ENCODE measurements at places on chromosomes 3 and 15.

- peak; percentile 86 for DNase-seq
Observed at GRCh38 chr15:78046796-78047341, 30.6 kb downstream of the TBC1D2B start.

GRCh38 chr3:133964547-133964946 is 65.2 kb downstream of the SLCO2A1 start:
- no peak for DNase-seq

DNA sequence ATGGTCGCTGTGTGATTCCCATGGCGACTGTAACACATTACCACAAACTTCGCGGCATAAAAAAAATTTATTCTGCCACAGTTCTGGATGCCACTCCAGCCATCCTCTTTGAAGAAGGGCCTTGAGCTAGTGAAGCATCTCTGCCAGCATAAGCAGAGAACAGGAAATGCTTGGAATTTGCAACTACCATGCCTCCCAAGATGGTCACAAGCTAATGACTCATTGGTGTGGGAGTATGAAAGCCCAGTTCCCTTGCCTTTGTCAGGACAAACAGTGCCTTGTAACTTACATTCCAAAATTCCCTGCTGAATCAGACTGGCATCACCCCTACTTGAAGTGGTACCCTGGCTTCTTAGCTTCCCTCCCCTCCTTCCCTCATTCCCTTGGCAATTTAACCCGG is 129.7 kb downstream of the PROS1 start:
- DNase-seq: no peak

DNA sequence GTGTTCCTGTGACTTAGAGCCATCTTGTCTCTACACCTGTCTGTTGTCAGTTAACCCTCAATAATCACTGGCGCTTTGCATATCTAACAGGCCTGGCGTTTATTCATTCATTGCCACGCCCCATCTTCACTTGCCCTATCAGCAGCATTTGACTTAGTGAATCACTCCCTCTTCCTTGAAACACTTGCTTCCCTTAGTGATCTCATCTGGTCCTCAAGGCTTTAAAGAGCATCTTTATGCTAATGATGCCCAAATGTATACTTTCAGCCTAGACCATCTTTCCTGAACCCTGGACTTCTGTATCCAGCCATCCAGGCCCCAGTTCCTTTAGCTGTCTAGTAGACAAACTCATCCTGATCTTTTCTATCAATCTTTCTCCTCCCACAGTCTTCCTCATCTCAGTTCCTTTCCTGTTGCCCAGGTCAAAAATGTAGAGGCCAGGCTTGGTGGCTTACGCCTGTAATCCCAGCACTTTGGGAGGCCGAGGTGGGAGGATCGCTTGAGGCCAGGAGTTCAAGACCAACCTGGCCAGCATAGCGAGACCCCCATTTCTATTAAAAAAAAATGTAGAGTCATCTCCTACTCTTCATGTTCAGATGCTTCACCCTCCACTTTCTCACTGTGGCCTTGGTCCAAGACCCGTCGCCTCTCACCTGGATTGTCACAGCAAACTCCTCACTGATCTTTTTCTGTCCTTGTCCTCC is 1.4 kb upstream of the IGDCC4 start:
- no peak for DNase-seq

- DNase-seq: no peak
Observed at GRCh38 chr15:90151989-90152645, 49.0 kb upstream of the SEMA4B start.

DNA sequence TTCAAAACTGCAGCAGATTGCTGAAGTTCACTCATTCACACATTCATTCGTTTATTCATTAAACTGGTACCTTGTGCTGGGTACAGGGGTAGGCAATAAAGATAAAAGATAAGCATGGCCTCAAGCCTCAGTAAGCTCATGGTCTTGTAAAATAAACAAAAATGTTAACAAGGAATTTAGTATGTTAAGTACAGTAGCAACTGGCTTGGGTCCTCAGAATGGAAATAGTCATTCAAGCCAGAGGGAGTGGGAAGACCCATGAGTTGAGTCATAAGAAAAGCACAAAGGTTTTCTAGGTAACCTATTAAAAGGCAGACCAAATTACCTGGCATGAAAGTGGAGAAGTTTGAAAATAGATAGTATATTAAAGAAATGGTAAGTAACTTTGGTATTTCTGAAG is 163.3 kb downstream of the CDIN1 start:
- no peak for DNase-seq

- DNase-seq: no peak
Observed at GRCh38 chr3:55486857-55487380, at the start of gene WNT5A. Gene WNT5A, minus strand, starts transcription at chr3:55487306. Its CDS starts 321 bp downstream, at chr3:55486985.

- no peak for DNase-seq
Observed at GRCh38 chr3:148694116-148694515, 3.6 kb upstream of the AGTR1 start.

DNA sequence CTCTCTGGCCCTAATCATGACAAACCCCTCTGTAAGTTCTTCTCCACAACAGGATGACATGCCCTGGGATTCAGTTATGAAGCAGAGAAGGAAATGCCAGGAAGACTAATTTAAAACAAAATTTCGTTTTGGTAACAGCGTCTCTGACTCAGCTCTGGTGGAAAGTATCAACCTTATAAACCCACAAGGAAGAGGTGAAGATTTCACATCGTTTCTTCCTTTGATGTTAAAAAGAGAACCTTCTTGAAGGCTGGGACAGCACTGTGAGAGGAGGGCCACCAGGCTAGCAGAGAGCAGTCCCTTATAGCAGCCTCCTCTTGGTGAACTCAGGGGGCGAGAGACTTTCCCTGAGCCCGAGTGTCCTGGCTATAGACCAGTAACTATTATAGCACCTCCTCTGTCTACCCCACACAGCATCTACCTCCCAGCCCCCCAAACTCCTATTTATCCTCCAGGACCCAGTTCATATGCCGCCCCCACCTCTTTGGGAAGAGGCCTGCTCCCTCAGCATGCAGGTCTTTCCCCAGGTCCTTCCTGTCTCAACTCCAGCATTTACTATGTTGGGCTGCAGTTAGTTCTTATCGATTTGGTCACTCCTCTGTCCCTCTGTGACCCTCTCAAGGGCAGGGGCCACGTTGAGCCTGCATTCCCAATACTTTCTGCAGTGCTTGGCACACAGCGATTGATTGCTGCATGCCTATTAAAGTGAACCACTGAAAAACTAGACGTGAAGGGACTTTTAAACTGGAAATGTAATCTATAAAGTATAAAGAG is 321.5 kb upstream of the ICE2 start:
- DNase-seq: peak; percentile 64

- DNase-seq: peak; percentile 4
Observed at GRCh38 chr3:5160940-5161858, 26.3 kb upstream of the EDEM1 start.

GRCh38 chr3:11692532-11692813 is 48.8 kb upstream of the VGLL4 start:
- no peak for DNase-seq

GRCh38 chr3:34396288-34396687 is 597.9 kb downstream of the PDCD6IP start:
- DNase-seq: no peak

- DNase-seq: no peak
Observed at GRCh38 chr3:180923561-180923960, 11.1 kb downstream of the FXR1 start.

DNA sequence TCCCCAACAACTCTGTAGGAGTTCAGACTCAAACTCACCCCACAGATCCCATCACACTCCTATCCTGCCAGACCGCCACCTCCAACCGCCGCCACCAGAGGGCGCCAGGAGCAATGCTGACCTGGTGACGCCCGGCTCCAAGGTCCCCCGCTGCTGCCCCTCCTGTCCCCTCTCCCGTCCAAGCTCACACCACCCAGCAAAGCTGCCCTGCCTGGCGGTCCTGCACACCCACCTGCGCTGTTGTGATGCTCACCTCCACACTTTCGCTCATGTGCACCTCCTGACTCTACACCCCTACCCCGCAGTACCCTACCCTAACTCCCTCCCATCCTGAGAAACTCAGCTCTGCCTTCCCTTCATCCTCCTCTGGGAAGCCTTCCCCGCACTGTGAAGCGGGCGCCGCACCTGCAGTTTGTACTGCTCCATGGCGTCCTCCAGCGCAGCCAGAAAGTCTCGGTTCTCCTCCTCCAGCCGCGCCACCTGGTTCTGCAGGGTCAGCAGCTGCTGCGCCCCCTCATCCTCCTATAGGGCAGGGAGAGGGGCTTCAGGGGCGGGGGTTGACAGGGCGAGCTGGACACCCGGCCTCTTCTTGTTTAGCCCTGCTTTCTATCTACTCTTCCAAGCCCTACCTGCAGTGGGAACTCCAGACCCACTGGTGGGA is 7.9 kb downstream of the KIF7 start:
- DNase-seq: peak; percentile 61

DNA sequence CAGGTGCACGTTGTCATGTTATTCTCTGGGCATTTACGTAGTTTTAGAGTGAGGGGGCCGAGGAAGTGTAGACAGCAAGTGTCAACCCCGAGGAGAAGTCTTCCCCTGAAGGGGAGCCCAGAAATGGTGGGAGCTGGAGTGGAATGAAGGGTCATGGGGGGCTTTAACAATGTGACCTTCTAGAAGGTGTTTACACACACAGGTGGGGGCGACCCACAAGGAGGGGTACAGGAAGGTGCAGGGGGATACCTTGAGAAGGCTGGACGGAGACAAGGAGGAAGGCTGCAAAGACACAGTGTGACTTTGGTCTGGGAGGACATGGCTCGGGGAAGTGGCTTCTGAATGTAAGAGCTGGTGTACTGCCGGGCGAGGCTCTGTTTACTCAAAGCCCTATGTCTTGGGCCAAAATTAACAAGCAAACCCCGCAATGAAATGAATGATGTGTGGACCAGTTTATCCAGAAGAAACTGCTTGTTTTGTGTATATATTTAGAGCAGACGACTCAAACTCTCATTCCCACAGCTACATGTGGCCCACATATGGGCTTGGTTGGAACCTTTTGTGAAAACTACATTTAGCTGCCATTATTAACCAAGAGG is 18.7 kb downstream of the TRPM1 start:
- DNase-seq: no peak

GRCh38 chr3:187276397-187277128 is 15.0 kb downstream of the MASP1 start:
- no peak for DNase-seq

GRCh38 chr3:24185738-24186384 is 240.8 kb downstream of the NR1D2 start:
- DNase-seq: peak; percentile 39

GRCh38 chr3:106323586-106323985 is 454.8 kb upstream of the CBLB start:
- no peak for DNase-seq

DNA sequence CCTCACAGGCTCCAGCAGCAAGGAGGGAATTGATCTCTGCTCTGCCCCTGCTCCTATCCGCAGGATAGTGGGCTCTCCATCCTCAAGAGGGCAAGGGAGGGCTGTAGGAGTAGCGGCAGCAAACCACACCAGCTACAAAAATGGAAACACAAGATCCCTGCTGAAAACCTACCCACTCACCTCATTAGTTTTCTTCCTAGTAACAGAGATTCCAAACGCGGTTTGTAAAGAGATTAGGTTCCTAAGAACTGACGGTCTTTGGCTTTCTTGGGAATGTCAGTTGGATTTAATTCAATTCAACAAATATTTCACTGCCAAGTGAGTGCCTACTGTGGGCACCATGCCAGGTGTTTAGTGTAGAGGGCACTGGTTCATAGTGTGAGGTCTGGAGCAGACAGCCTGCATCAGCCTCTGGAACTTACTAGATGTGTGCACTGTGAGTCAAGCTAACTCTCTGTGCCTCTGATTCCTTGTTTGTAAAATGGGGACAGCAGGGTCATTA is 84.7 kb downstream of the MRPL46 start:
- no peak for DNase-seq

DNA sequence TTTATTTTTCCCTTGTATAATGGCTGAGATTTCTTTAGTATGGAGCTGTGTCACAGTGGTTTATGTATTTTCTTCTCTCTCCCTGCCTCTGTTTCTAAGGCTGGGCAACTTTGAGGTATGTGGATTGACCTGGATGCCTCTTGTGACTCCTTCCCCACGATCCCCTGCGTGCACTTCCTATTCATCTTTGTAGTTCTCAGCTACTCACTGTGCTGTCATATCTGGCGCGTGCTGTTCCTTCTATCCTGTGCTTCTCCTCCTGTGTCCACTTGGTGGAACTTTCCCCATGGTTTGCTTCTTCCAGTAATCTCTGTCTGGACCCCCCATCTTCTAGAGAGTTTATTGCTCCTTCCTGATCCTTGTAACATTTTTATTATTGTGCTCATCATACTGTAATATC is 97.3 kb downstream of the AKAP13 start:
- DNase-seq: no peak

DNA sequence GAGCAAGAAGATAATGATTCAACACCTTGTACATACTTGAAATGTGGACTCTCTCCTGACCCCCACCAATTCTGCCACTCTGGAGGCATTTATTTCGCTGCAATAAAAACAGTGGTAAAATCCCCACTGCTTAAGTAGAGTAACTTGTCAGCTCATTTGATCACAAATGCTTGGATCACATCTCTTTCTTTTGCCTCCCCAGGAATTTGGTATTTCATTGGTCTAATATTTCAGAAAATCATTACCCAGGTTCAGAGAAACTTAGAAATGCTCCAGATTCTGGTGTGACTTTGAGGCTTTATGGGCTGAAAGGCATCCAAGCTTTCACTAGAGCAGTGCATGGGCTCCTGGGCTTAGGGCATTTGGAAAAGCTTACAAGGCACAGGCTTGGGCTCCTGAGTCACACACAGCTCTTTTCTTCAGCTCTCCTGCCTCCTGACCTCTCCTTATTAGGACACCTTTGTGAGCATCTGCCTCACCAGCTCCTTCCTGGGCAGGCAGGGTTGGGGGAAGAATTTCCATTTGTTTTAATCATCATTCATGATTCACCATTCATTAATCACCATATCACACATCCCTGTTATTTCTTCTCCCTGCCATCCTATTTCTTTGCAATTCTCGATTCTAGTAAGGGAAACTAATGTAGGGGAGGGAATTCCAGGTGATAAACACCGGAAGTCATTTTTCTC is 22.5 kb downstream of the CDCP1 start:
- DNase-seq: no peak

DNA sequence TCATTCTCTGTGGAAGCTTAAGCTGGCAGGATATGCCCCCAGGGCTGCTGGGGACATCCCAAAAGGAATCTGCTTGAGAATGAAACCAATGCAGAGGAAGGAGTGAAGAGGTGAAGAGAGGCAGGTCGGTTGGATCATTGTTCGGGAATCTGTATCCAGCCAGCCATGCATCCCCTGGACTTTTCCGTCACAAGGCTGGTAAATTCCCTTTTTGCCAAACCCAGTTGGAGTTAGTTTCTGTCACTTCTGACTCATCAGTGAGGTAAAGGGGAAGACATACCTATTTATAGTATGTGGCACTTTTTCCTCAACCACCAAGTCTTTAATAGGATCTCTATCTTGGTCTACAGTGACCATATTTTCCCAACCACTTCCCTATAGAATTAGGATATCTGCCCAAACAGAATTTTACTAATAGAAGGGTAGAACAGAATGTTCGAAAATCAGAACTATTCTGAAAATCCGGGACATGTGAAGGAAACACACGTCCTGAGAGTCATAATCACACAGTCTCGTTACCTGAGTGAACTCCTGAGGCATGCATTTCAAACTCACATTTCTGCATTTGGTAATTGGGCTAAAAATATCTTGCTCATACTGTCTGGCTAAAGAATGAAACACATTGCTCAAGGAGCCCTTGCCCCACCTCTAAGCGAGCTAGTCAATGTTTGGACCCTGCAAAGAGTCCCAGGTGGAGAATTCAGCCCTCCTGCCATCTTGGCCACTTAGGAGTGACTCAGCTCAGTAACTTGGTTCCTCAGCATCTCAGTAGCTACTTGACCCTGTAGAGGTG is 289.7 kb upstream of the ADAMTS9 start:
- no peak for DNase-seq
